ENCODE measurements at places on chromosomes 6 and 20. TPM values are rescaled to one million over a fixed set of nuclear protein-coding genes. Genes with fewer than 3 reads are reported as not detected.

The ADIG gene
- total RNA-seq, result not detected

The KIF25 gene
- 0.39 TPM for total RNA-seq

The NELFCD gene
- 164 TPM for total RNA-seq

The HSPA1L gene
- total RNA-seq, result 1.1 TPM

DNA sequence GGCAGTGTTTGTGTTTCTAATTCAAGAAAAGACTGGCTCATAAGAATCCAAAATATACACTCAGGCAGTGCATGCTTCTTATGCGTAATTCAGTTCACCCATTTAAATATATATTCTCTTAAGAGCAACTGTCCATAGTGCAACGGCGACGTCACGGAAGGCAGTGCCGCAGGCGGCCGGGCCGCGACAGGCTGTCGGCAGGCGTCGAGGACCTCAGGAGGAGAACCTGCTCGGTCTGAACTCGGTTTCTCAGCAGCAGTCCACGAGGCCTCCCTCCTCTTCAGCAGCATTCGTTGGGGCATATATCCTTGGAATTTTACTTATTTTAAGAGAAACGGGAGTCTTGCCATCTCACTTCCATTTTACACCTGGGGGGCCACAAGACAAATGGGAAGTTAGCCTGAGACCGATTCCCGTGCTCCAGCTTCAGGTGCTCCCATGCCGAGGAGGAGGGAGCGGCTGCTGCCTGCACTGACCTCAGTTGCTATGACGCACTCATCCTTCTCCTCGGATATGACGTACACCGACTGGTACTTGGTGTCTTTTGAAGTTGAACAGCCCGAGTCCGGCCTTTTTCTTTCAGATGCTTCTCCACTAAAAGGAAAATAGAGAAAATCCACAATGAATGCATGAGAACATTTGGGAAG lies 8.2 kb downstream of the DLL1 start:
- no peak for DNase-seq

DNA sequence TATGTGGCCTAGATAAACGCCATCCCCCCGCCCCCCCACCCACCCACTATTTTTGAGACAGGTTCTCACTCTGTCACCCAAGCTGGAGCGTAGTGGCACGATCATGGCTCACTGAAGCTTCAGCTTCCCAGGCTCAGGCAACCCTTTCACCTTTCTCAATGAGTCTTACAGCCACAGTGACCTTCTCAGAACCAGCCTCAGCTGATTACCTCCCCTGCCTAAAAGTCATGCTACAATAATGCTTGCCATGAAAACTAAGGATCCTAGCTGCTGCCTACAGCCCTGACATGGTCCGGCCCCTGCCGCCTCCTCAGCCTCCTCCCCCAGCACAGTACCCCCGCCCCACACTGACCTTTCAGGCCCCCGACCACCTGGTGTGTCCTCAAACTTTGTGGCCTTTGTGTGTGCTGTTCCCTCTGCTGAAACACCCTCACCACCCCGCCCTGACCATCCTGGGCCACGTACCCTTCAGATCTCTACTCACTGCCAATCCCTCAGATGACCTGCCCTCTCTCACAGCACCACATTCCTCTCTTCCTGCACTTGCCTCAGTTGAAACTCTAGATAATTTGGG lies 31.3 kb downstream of the PNPLA1 start:
- no peak for DNase-seq

DNA sequence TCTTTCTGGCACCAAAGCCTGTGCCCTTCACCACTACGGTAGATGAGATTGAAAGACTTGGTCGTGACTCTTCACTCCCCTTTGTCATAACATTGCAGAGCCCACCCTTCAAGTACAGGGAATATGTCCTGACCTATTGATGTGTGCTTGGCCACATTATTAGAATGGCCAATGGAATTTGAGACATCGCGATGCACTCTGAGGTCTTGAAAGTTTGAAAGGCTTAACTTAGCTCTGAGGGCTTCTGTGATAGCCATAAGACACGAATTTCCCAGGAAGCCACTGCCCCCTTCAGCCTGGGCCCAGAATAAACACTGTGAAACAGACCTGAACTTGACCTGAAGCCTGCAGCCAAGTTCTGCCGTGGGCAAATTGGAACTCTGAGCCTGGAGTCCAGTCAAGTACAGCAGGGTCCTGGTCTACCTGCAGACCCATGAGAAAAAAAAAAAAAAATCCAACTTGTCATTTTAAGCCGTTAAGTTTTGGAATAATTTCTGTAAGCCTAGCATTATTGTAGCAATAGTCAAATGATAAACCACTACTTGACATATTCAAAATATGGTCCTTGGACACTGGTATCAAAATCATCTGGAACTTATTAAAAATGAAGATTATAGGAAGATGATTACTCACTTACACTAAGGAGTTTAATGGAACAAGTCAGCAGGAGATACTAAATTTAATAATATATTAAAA lies 36.9 kb upstream of the TRAF3IP2 start:
- DNase-seq, result peak; percentile 73

DNA sequence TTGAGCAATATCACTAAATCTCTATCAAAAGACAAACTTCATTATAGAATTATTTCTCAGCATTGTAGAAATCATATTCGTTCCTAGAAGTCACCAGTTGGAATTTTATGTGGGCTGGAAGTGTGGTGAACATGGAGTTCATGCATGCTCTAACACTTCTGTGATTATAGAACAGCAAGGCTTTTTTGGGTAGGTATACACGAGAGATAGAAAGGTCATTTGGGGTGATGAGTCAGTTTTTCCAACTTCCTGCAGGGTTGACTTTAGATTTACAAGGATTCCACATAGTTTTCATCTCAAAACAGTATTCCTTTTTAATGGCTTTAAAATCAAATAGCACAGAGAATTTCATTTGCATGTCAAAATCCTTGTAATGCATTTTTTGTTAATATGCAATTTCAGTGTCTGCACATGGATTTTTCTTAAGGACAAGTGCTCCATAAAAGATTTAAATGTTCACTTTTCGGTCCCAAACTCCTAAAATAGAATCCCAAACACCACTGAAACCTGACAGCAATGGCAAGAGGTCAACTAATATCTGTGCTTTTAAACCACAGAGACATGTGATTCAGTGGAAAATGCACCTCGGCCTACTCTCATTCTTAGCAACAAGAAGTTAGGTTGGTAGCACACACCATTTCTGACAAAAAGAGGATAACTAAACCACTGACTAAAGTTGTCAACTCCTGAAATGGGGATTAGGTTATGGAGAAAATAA lies 211.0 kb downstream of the MOXD1 start:
- peak; percentile 29 for DNase-seq

- no peak for DNase-seq
Measured at GRCh38 chr6:105855433-105855832, 230.7 kb upstream of the PRDM1 start.

DNA sequence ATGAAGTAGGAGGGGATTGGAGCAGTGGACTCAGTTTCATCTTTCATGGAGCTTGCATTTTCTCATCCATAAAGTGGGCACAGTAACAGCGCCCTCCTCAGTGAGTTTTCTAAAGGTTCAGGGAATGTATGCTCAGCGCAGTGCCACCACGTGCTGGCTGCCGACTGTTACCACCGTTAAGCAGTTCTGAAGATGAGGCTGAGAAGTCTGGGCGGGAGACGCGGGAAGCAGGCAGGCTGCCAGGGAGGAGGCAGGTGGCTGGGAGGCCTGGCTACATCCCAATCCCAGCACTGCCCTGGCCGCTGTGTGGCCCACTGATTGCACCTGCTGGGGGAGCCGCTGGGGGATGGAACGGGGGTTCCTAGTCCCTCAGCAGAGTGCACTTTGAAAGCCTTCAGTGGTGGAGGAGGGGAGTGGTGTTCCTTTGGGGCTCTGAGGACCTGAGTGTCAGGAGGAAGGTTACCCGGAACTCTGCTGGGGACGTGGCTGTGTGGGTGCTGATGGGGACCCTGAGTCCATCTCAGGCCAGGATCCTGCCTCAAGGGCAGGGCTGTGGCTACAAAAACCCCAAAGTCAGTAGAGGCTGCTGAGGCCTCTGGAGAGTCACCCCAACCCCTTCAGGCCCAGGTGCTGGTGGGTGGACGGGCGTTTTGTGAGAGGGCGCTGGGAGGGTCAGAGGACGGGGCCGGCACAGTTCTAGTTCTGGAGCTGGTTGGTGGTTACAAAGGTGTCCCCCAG lies 28.0 kb upstream of the PHACTR3 start:
- DNase-seq, result no peak

DNA sequence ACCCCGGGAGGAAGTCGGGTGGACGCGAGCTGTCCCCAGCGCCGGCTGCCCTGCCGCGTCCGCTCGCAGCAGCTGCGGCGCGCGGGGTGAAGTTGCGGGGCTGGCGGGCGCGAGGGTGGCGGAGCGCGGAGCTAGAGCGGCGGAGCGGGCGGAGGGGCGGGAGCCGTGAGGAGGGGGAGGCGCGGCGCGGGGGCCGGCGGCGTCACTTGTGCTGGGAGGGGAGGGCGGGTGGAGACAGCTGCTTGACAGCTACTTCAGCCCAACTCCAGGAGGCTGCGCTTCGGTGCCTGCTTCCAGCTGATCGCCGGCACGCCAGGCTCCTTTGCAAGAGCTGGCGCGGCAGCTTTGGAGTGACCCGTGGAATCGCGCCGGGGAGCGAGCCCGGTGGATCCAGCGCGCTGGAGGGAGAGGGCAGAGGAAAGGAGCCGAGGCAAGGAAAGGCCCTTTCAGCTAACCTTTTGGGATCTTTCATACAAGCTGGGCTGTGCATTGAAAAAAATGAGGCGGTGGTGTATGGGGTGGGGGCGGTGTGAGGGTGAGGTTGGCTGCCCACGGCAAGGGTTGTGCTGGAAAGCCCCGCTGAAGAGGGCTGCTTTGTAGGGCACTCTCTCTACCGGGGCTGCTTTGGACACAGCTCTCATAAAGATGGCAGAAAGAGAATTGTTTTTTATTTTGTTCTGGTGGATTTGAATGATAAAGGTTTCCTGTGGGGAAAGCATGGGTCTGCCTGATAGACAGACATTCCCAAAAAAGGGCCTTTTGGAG lies 24.6 kb downstream of the RIPOR2 start:
- DNase-seq, result peak; percentile 50

DNA sequence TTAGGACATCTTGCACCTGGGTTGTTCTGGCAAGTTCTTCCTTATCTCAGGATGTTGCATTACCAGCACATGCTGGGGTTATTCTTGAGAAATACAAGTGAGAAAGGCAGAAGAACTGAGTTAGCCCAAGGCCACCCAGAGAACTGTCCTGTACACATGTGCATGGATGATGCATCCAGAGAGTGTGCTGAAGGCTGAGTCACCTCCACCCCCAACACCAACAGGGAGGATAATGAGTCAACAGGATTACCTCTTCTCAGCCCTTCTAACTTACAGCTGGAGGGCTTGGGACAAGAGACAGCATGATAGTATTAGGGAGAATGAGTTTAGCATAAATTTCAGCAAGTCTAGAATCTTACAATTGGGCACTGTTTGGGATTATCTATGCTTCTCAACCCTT lies 8.5 kb downstream of the SCGN start:
- peak; percentile 39 for DNase-seq

- DNase-seq, result no peak
Measured at GRCh38 chr20:31856516-31856915, 11.1 kb upstream of the FOXS1 start.

- no peak for DNase-seq
Measured at GRCh38 chr6:154347981-154348380, 8.6 kb downstream of the IPCEF1 start.
